ENCODE measurements at places on chromosomes 11 and 22.
A peak's percentile ranks its signal among the peaks of the same experiment; 100 is the strongest.

DNA sequence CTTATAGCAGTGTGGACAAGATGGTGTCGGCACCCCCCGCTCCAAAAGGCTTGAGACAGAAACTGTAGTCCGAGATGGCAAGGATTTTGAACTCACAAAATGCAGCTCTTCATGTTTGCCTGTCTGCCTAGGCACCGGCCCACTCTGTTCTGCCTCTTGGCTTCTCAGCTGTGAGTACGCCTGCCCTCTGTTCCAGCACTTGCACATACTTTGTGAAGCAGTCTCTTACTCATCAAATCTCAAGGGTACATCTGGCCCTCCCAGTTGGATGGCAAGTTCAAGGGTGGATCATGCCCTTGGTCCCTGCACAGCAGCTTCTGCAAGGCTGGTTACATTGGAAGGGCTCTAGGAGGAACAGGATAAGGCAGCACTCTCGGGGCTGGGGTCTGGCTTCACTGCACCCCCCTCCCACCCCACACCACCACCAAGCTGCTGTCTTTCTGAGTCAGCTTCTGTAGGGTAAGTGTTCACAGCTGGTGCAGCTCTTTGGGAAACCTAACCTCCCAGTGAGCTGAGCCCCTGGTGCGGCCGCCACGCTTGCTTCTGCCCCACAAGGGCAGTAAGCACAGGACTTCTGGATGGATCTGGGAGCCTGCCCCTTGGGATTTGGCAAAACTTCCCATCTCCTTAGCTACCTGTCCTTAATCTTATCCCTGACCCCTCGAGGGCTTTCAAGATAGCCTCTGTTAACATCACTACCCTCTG, 37.2 kb downstream of the FAM83F start:
- no peak for DNase-seq

- DNase-seq, result no peak
Measured at GRCh38 chr11:126723665-126724045, 276.9 kb downstream of the KIRREL3 start.

- DNase-seq, result no peak
Measured at GRCh38 chr11:16771350-16772140, 33.1 kb downstream of the C11orf58 start.

GRCh38 chr11:85947431-85948272, 92.5 kb downstream of the CCDC83 start:
- peak; percentile 74 for DNase-seq

- DNase-seq, result peak; percentile 75
Measured at GRCh38 chr22:50269970-50270665, at the start of gene MAPK11. TSS of gene MAPK11 (minus strand) at chr22:50270380. CDS start at chr22:50270292, 88 bp downstream.

DNA sequence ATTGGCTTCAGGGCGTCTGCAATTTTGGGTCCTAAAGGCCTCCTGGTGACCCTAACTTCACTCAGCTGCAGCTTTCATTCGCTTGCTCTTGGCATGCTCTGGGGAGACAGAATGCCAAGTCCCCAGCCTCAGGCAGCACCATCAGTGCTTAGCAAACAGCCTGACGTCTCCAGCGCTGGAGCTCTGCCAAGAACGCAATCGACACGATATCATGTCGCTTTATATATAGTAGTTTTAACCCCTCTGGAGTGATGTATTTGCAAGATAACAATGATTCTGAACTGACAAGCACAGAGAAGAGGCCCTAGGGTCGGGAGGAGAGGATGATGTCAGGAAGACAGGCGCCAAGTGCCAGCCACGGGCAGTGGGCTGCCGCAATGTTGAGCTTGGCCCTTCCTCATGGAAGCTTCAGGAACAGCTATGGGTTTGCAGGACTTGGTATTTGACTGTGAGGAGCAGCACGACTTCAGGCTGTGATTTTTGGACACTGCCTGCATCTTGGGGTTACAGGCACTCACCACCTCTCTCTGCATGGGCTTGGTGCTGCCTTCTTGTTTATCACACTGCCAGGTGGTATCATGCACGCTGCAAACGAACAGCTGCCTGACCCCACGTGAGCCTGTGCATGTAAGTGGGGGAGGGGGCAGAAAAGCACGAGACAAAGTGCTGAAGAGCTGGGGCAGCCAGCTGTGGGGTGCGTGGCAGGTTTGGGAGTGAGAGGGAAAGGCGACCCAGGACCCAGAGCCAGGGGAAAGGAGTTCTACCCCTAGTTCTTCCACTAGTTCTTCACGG, 26.1 kb downstream of the B3GAT1 start:
- no peak for DNase-seq

- DNase-seq, result no peak
Measured at GRCh38 chr22:23542933-23543332, 37.2 kb downstream of the IGLL1 start.

GRCh38 chr22:21942407-21943343, 10.0 kb downstream of the PPM1F start:
- DNase-seq, result peak; percentile 90

DNA sequence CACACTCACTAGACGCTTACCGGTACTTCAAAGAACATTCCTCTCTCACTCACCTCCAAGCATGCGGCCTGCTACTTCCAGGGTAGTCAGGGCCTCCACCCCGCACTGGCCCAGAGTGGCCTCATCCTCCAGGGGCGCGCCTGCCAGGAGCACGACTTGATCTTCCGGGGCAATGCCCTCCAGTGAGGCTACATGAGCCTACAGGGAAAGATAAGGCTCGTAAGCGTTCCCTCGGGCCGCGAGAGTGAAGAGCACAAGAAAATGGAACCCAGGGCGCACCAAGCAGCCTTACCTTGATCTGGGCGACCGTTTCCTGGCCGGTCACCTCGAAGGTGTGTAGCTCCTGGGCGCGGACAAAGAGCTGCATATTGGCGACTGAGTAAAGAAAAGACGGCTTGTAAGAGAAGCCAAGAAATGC, 478 bp downstream of the FAU start:
- no peak for DNase-seq

DNA sequence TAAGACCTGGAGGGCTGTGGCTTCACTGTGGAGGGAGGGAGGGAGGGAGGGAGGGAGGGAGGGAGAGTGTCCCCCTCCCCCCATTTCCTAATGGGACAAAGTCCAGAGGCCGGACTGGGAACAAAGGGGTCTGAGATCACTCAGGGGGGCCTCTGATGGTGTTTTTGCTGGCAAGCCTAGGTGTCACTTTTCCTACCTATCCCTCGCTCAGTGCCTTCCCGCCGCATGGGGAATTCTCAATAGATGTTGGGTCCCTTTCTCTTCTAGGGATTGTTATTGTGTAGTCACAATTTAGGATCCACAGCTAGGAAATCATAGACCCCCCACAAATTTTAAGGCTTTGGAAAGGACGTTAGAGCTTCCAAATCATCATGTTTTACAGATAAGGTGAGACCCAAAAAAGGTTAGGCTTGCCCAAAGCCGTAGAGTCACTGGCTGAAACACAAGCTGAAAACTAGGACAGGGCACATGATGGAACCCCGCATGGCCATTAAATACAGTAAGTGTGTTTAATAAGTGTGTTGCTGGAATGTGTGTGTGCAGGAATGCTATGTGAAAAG, 4.8 kb upstream of the FTH1 start:
- no peak for DNase-seq

- no peak for DNase-seq
Measured at GRCh38 chr11:104907521-104908185, 9.4 kb upstream of the CASP12 start.

DNA sequence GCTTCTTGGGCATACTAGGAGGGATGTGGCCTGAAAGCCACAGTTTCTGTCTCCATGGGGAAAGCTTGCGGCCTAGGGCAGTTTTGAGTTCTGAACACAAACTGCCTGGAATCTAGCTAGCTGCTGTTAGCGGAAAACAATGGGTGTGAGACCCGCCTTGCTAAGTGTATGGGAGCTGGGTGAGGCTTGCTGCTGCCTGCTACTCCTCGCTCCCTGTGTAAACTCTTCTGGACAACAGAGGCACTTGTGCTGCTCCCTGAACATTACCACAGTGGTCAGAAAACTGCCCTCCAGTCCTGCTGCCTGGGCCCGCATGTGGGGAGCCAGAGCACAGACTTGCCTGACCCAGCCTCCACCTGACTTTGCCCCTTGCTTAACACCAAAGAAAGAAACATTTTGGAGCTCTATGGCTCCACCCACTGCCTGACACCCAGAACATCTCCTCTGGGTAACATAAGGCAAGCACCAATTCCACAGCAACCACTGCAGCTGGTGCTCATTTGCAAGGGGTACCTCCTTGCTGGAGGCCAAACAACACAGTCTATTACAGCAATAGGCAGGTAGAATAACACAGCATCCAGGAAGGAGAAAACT, 766.3 kb upstream of the RAG2 start:
- no peak for DNase-seq

DNA sequence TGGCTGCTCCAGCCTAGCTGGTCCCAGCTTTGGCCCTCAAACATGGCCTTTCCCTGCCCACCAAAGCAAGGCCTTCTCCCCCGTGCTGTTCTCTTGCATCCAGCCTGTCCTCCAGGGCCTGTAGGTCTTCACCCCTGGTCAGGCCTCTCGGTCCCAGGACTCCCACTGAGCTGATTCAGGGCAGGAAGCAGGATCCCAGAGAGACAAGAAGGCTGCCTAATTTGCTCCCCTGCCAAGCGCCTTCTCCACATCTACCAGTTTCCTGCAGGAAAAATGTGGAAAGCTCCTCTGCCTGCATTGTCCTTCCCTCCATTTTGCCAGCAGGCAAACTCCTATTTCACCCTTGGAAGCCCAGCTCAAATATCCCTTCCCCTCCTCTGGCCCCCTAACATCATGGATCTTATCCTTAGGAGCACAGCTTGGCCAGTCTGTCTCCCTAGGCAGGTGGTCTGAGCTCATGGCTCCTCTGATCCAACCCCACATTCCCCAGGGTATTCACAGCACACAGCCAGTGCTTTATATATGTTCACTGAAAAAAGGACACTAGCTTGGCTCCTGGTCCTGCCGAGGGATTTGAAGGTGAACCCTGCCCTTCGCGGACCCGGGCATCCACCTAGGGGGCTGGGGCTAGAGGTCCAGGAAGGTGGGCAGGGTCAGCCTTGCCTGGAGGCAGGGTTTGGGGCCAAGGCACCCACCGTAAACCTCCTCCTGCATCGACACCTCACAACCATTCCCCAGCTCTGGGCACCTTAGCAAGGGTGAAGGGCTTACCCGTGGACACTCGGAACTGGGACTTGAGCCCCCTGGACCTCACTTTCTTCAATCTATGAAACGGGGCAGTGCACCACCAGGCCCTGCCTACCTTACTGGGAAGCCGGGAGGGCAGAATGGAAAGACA, 968 bp downstream of the RHBDD3 start:
- DNase-seq, result no peak

DNA sequence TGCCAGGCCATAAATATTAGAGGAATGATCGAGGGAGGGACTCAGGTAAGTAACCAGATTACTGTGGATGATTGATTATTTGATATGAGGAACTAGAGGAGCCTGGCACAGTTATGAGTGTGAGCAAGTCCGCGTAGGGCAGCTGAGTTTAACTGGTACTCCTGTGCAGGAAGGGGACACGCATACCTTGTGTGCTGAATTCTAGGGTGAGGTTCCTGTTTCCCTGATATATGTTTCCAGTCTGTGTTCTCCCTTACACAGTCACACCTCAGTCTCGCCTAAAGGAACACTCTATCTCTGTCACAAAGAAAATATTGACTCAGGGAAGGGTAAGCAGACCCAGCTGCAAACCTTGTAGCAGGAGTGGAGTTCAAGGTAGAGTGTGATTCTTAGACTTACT, 17.4 kb downstream of the SGSM3 start:
- no peak for DNase-seq

DNA sequence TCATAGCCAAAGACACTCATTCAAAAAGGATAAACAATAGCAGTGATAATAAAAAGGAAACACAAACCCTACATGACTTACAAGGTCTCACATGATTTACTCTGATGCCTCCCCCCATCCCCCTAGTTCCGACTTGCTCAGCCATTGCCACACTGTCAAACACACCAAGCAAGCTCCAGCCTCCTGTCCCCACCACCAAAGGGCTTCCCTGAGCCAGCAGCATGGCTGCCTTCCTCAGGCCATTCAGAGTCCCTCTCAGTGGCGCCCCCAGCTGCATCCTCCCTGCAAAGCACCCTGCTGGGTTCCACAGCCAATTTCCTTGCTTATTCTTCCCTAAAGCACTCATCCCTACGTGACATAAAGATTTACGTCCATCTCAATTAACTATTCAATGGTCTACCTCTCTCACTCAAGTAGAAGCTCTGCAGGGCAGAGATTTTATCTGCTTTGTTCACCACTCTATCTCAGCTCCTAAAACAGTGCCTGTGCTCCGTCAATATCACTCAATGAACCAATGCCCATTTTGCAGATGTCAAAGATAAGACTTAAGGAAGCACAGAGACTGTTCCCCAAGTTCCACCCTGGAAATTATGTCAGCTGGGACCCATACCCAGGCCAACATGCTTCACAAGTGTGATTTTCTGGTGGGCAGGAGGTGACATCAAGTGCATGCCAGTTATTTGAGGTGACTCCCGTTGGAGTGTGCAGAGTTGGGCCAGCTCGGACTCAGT, 106.9 kb downstream of the SYN3 start:
- no peak for DNase-seq

GRCh38 chr11:18312663-18313420, 9.1 kb downstream of the HPS5 start:
- no peak for DNase-seq

- no peak for DNase-seq
Measured at GRCh38 chr11:11267312-11267711, 85.7 kb downstream of the CSNK2A3 start.

GRCh38 chr22:38135133-38135706, 24.7 kb upstream of the BAIAP2L2 start:
- DNase-seq, result no peak

GRCh38 chr11:14881576-14882193, 10.3 kb downstream of the CYP2R1 start:
- DNase-seq, result no peak

DNA sequence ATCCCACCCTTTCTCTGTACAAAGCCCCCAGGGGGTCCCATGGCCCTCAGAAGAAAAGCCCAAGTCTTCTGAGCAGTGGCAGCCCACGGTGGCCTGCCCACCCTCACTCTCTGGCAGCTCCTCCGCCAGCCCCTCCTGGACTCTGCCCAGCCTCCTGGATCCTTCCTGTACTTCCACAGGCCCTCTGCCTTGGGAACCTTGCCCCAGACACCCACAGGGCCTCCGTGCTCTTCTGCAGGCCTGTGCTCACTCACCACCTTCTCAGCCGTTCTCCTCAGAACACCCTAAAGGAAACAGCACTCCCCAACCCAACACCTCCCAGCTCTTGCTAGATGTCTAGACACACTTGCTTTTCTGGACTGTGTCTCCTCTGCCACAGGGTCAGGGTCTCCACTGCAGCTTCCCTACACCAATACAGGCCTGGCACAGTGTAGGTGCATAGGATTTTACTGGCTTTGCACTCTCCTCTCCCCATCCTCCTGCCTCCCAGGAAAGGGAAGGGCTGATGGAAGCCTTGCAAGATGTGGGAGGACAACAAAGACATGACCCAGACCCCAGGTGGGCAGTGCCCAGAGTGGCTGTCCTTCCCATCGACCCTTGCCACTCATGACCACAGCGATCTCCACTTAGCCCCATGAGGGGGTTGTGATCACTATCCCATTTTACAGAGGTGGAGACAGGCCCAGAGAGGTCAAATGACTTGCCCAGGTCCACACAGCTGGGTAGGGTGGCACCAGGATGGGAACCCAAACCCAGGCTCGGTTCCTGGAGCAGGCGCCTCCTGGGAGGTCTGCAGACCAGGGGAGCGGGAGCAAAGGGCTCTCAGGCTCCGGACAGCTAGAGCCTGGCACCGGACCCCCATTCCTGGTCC, 2.0 kb downstream of the SCARF2 start:
- no peak for DNase-seq

- DNase-seq, result no peak
Measured at GRCh38 chr11:102230911-102231310, 86.4 kb upstream of the BIRC3 start.
